ENCODE measurements at places on chromosomes 1 and 21.

- DNase-seq, result no peak
These were observed 40.0 kb downstream of the SYNJ1 start for GRCh38 chr21:32687643-32688345.

GRCh38 chr1:240486611-240487010, 125.3 kb downstream of the GREM2 start:
- DNase-seq, result no peak

DNA sequence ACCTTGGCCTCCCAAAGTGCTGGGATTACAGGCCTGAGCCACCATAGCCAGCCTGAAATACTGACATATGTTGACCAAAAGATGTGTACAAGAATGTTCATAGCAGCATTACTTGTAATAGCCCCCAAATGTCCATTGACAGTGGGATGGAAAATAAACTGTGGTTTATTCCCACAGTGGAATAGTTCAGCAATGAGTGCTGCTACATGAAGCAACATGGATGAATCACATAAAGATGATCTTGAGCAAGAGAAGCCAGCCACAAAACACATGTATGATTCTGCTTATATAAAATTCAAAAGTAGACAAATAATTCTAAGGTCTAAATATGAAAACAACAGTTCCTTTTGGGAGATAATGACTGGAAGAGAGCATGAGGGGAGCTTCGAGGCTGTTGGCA, 9.1 kb upstream of the CREG1 start:
- DNase-seq, result no peak

- no peak for DNase-seq
These were observed 28.0 kb upstream of the COA6 start for GRCh38 chr1:234345237-234345636.

DNA sequence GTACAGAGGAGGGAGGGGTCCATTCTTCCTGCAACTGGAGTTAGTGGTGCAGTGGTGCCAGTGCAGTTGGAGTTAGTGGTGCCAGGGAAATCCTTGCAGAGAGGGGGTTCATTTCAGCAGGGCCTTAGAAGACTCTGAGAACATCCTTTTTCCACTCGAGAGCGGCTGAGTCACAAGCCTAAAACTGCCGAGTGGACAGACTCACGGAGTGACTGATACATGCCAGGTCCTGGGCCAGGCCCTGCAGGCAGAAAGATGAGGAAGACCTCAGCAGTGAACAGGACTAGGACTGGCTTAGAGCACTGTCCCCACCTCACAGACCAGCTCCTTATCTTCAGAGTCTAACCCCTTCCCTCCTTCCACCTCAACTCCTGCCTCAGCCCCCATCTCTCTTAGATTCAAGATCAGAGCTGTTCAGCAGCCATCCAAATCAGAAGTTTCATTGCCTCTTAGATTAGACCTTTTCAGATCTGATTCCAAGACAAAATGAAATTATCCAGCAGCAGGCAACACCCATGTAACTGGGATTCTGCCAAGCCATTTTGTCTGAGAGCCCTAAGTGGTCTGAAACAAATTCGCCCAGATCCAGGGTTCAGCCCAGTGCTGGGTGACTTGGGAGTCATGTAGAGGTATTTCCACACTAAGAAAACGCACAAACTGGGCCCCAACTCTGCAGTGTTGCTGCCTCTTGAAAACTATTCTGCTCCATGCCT, 12.7 kb upstream of the IKBKE start:
- DNase-seq, result no peak

DNA sequence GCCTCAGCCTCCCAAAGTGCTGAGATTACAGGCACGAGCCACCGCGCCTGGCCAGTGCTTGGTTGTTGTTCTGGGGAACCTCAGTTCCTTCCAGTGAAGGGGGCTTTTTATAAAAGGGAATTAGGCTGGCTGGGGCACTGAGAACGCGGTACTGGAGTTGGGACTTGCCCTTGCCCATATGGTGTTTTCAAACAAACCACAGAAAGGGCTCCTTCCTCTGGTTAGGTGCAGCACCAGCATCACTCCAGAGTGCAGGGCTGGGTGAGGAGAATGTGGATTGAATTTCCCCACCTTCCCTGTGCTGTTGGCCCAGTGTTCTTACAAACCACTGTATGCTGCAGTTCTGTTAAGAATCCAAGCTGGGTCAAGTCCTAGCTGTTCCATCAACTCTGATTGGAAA, 5.3 kb downstream of the MAN1C1 start:
- DNase-seq, result no peak

GRCh38 chr1:44103270-44104131, 15.1 kb upstream of the KLF17 start:
- DNase-seq, result peak; percentile 8

GRCh38 chr21:25402134-25402961, 204.9 kb downstream of the MRPL39 start:
- no peak for DNase-seq

DNA sequence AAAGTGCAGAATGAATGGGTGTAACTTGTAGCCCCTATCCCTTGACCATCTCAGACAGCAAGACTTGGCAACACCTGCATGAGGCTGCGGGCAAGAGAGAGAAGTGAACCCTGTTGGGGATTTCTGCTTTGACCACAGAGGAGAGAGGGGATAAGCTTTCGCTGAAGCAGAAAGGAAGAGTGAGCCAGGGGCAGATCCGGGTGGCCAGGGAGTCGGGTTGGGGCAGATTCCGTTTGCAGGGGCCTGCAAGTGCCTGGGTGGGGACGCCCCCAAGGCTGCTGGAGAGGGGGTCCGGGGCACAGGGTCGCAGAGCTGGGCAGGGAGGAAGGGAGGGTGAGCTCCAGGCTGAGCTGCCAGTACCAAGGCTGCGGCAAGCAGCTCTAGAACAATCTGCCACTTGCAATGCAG, 25.3 kb upstream of the PIK3CD start:
- peak; percentile 19 for DNase-seq

DNA sequence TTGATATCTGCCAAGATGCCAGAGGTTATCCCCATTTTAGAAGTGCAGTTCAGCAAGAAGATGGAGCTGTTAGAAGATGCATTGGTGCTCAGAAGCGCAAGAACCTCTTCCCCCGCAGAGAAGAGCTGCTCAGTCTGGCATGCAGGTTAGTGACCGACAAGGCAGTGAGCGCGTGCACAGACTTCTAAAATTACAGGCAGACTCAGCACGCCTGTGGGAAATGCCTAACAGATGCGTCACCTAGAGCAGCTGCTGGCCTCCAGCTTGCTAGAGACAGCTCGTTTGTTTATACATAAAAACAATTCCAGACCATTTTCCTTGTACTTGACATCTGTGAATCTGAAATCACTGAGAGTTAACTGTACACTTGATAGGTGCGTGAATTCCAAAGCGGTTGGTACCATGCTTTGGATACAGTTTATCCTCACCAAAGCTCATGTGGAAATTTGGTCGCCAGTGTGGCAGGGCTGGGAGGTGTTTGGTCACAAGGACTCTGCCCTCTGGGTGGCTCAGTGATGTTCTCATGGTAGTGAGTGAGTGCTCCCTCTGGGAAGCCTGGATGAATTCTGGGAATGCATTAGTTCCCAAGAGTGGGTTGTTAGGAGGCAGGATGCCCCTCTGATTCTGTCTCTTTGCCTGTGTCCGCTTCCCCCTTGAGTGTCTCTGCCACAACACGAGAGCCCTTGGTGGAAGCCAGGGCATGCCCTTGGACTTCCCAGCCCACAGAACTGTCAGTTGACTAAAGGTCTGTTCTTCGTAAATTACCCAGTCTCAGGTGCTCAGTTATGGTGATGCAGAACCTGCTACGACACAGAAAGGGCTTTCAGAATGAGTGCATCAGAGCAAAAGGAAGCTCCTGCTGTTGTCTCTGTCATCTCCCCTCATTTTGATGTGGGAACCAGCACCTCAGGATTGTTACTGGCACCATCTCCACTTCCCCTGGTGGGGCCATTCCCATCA, 24.4 kb downstream of the SNAP47 start:
- peak; percentile 55 for DNase-seq

- DNase-seq, result no peak
These were observed 3.1 kb upstream of the SHISA4 start for GRCh38 chr1:201885531-201886075.

DNA sequence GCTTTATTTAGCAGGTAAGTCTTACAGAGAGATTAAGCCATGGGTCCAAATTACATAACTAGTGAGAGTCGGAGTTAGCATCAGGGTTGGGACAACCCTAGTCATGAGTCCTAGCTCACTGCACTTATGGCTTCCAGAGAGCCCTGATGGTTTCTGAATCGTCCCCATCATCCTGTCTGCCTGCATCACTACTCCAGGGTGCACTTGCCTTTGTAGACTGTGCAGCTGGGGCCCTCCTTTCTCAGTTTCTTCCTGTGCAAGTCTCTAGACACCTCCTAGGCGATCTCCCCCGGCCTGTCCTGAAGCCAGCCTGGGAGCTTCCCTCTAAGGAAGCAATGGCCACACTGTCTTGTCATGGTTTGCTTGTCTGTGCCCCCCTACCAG, 37.1 kb downstream of the KIAA0040 start:
- no peak for DNase-seq

- no peak for DNase-seq
These were observed 81.0 kb upstream of the VAMP3 start for GRCh38 chr1:7690076-7690475.

DNA sequence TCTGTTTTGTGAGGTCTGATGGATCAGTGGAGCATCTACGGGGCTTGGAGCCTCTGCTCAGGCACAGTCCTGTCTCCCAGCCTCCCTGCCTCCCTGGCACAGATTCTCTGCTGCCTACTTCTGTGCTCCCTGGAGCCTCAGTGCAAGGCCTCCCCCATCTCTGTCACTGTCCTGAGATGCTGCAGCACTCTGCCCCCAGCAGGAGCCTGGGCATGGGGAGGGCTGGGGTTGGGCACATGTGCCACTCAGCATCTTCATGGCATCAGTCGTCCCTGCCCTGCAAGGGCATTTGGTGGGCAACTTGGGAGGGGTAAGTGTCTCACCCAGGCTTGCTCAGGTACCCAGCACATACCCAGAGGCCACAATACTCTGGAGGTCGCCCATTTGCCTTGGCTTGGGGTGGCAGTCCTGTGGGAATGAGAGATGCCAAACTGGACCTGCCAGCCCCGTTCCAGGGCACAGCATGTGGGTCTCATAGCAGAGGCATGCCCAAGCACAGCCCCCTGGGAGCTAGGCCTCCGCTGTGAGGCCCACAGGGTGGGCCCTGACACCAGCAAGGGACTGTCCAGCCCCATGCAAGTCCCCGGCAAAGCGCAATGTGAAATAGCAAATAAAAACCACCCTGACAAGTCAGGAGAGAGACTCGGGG, 28.7 kb downstream of the PADI3 start:
- no peak for DNase-seq

DNA sequence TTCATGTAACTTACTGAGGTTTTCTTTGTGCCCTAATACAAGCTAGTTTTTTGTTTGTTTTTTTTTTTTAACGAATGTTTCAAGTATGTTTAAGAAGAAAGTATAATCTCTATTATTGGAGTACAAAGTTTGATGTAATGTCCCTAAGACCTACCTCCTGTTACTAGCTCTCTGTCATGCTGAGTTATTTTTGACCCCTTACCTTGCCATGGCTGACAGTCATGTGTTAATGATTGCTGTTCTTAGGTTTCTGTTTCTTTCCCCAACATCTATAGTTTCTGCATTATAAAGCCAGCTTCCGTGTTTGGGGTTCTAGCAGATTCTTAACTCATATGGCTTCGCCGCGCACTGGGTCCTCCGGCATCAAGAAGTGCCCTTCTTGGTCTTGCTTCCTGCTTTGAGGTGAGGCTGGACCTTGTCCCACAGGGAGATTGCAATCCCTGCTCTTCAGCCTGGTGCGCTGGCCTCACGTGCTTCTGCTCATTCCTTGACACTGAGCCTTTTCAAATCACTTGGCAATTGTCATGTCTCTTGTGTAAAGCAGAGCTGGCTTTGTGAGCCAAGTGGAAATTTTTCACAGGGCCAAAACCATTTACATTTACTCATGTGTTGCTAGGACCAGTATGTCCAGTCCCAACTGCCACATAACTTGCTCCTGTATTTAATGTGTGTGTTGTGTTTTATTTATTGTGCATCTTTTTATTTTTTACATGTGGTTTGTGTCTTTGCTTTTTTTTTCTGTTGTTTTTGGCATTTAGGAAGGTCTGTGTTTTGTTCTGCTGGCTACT, 135.0 kb upstream of the COL6A1 start:
- no peak for DNase-seq

- peak; percentile 60 for DNase-seq
These were observed 14.7 kb upstream of the KCNE1 start for GRCh38 chr21:34526618-34527290.

DNA sequence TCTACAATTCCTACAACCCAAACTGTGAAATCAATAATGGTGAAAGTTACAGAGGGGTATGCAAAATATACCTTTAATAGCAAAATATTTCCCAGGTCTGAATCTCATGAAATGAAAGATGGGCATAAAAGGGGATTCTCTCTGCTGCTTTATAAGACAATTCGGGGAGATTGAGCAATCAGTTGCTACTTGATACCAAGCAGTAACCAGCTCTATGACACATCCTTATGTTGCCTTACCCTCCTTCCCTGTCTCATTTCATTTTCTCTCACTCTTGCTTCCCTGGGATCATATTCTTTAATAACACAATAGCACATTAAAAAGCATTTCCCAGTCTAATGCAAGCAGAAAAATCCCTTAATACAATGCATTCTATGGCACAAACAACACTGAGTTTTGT, 29.0 kb downstream of the ZSWIM5 start:
- DNase-seq, result no peak

GRCh38 chr1:24870551-24871195, 59.4 kb downstream of the RUNX3 start:
- no peak for DNase-seq

DNA sequence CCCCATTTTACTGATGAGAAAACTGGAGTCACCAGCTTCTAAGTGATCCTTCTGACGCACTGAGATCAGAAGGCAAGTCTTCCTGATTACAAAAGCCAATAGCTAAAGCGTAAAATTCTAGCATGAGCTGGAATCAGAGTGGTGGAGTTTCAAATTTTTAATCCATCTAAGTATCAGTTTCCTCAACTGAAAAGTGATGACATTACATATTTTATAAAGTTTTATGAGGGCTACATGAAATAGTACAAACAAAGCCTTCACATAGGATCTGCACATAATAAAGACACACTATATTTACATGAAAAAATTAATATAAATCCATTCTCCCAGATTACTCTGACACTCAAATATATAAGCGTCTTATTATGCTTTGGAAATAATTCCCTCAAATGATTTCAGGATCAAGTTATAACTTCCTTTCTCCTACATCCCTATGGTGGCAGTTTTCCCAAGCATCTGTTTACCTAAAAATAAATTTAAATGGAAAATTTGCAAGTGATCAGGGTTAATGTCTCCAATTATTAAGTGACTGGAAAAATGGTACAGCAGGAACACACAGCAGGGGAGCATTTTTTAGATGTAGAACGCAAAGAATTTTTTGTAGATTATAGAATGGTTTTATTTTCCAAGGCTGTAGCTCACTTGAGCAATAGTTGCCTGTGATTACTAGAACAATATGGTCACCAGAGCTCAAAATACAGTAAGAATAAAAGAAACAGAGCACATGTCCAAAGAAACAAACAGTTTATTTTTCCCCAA, 490.4 kb upstream of the C1orf87 start:
- DNase-seq, result no peak

DNA sequence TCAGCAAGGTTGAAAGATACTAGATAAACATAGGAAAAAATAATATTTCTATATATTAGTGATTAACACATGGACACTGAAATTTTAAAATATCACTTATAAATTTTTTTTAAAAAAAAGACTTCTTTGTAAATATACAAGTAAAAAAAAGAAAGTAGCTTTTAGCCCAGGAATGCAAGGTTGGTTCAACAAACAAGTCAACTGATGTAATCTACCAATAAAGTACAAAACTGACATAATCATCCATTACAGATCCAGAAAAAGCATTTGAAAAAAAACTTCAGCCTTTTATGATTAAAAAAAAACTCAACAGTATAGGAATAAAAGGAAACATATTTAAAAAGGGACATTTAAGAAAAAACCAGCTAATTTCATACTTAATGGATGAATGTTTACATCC, 48.4 kb downstream of the TRMT1L start:
- DNase-seq, result no peak

- DNase-seq, result no peak
These were observed 143.1 kb downstream of the S1PR1 start for GRCh38 chr1:101379950-101380349.

Data from left colon (tissue), 2 donors.